ENCODE measurements at places on chromosomes 3 and 15.

DNA sequence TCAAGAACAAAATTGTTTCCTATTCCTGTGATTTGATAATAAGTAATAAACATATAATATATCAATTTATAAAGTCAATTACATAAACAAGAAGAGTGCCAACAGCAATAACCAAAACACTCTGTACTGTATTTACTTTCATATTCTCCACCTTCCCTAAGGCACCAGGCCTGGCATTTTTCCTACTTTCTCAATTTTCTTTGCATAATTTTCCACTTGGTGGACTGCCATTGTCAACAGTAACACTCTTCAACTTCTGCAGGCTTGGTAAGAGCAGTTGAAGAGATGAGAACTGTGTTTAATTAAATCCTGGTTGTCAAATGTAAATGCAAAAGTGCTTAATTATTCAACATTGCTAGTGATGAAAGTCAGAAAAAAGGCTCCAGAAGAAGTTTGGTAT lies 229.8 kb upstream of the PLSCR5 start:
- DNase-seq, result no peak

DNA sequence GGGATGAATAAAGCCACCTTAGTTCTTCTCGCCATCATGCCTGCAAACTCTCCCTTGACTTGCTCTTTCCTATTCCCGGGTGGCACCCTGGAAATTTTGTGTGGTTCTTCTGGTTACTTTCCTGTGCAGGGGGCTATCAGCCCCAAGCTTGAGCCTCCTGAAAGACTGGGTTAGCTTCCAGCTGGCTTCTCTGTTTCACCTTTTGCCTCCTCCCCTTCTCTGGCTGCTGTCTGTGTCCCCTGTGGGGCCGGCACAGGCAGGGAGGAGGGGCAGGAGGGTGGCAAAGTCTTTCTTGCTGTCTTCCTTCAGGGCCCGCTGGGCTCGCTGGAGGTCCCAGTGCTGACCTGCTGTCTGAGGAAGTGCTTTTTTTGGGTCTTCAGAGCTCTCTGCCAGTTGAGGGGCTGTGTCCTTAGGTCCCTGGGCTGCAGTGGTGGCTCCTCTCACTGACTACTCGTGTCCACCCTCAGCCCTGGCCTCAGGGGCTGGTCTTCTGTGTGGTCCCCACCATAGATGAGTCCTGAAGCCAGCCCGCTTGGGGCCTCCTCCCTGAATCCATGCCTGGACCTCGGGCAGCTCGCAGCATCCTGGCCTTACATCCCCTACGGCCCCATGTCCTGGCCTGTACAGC lies 196.5 kb downstream of the KLF13 start:
- DNase-seq, result no peak

DNA sequence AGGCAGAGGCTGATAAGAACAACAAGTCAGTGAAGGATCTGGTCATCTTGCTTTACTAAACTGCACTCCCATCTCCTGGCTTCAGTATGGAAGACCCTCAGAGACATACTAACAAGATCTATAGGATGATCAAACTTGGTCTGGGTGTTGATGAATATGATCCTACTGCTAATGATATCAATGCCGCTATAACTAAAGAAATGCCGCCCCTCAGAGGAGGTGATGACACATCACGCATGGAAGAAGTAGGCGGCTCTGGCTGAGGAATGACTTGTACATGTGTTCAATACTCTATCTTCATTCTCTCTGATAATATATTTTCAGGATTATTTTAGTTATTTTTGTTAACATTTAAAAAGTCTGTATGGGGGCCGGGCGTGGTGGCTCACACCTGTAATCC lies 17.5 kb upstream of the EIF2B5 start:
- DNase-seq, result no peak

- DNase-seq, result no peak
Measured at GRCh38 chr3:3552761-3553160, 246.5 kb upstream of the LRRN1 start.

DNA sequence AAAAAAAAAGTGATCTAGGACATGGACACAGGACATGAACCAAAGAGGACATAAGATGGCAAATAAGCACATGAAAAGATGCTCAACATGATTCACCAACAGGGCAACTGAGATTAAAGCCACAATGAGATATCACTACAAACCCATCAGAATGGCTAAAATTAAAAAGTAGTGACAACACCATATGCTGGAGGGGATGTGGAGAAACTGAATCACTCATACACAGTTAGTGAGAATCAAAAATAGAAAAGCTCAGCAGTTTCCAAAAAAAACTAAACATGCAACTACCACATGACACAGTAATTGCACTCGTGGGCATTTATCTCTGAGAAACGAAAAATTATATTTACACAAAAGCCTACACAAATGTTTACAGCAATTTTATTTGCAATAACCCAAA lies 27.9 kb upstream of the ACKR4 start:
- no peak for DNase-seq

DNA sequence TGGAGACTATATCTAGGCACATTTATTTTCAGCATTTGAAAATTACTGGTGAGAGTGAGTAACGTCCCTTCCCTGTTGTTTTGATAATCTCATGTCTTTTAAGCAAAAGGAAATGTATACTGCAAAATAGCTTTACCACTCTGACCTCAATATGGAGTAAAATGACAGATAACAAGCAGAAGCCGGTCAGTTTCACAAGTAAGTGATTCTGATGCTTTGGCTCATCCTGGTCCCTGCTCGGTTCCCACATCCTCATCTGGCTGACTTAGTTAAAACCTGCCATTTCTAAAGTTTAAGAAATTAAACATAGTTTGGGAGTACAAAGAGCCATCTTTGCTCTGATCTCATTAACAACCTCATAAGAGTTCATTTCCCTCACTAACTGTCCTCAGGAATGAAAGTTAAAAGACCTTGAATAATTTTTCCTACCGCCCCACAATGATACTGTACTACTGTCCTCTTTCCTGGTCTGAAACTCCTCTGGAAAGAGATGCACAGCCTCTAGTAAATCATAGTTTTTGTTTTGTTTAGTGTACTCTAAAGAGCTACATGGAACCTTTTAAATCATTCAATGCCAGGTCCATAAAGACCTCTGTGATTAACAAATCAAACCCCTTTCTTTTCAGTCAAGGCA lies 72.3 kb upstream of the ICE2 start:
- DNase-seq, result no peak

DNA sequence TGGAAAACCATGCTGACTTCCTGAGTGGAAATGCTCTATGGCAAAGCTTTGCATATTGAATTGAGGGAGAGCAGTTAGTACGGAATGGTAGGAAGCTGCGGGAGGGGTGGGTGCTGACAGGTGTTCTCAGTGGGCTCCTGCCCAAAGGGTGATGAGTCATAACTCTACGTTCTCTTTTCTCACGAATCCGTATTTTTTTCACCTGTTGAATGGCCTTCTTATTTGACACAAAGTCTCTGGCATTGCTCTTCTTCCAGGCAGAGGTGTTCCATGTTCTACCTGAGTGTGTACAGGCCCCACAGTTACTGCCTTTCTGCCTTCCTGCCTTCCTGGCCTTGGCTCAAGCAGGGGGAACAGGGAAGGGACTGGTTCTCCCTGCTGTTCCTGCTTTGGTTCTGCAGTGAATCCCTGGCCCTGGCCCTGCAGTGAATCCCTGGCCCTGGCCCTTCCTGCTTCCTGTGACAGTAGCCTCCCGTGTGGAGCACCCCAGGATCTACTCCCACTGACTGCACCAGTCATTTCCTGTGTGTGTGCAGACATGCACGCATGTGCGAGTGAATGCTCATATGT lies 31.9 kb downstream of the TRAK1 start:
- no peak for DNase-seq

- no peak for DNase-seq
Measured at GRCh38 chr3:61665987-61666386, 104.6 kb downstream of the PTPRG start.

DNA sequence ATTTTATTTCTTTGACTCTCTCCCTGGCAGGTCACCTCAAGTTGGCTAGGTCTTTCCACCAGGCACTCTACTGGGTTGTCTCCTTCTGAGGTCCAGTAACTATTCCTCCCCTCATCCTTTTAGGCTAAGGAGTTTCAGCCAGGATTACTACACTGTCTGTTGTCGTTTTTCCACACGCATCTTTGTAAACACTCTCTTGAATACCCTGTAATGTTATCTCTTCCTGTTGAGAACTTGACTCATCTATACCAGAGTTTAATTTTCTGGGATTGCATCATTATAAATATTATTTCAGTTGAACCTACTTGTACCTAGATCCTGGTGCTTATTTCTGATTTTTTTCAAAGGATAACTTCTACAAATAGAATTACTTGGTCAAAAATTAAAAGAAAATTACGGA lies 138.3 kb downstream of the SQOR start:
- no peak for DNase-seq

DNA sequence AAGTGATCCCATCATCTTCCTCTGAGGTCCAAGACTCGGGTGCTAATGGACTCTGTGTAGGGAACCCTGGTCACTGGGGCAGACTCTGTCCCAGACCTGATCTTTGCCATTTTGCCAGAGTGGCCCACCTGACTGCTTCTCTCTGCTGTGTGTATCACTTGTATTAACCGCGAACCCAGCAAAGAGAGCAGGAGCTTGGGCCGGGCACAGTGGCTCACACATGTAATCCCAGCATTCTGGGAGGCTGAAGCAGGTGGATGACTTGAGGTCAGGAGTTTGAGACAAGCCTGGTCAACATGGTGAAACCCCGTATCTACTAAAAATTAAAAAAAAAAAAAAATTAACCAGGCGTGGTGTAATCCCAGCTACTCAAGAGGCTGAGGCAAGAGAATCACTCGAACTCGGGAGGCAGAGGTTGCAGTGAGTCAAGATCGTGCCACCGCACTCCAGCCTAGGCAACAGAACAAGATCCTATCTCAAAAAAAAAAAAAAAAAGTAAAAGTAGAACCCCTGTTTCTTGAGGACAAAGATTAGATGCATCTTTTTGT lies 32.9 kb upstream of the CYP11A1 start:
- no peak for DNase-seq

GRCh38 chr3:64681827-64682226 lies 6.0 kb downstream of the ADAMTS9 start:
- DNase-seq, result no peak

DNA sequence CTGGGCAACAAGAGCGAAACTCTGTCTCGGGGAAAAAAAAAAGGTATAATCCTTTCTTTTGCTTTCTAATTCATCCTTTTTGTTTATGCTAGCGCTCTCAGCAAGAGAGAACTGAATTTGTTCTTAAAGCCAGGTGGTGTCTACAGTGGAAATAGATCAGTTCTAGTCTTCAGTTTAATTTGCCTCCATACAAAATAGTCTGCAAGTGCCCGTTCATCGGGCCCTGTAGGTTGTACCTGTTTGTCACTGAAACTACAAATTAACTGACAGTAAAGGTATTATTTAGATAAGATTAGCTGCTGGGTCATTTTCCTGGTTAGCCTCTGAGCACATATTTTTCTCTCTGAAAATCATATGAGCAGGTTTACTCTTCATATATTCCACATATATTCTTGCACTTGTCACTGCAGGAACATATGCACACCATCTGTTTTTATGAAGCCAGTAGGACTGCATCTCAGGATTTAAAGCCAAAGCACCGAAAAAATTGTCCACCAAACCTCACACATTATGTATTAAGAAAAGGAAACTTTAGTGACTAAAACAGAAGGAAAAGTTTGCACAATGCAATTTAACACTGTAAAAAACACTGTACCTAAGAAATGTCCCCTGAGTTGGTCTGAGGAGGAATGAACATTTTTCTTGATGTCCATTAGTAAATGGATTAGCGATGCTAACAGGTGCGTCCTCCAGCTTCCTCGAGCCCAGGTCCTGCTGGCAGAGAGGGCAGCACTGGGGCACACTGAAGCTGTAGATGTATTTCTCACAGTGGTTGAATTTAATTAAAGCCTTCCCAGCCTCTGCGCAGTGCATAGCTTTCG lies 437 bp downstream of the MKRN2OS start:
- no peak for DNase-seq

GRCh38 chr15:25937796-25938195 lies 74.7 kb upstream of the ATP10A start:
- no peak for DNase-seq

GRCh38 chr3:80754969-80755368 lies 987.2 kb upstream of the ROBO1 start:
- no peak for DNase-seq

DNA sequence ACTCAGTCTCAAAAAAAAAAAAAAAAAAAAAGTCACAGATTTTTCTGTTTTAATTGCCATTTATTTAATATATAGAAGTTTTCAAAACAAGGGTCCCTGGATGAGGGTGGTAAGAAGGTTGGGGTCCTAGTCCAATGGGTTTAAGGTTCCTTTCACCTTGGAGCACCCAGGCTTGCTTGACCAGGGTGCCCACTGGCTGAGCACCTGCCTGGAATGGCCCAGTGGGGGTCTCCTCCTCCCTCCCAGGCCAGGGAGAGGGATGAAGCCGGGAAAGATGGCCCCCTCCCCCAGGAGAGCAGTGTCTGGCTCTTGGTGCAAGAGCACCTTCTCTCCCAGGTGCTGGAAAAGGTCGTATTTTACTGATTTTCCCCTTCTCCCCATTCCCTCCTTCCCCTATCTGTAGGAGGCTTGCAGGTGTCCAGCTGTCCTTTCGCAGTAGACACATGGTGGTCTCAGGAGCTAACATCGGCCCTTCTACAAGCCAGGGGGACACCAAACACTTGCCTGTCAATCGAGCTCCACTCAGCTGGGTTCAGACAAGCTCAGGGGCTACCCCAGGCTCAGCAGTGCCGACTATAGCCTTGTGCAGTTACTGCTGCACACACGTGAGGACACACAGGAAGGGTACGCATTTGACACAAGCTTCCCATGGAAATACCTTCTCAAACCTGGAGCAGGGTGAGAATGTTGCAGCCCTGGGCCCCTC lies 112.3 kb upstream of the KLF13 start:
- no peak for DNase-seq

GRCh38 chr3:192727032-192727847 lies at the start of gene FGF12:
TSS of gene FGF12 (minus strand) at chr3:192727541.
- no peak for DNase-seq
